ENCODE measurements at places on chromosomes 5 and 9. TPM values are rescaled to one million over a fixed set of nuclear protein-coding genes. Genes with fewer than 3 reads are reported as not detected.

The SPINK4 gene
- total RNA-seq: not detected

The LECT2 gene
- total RNA-seq: not detected

DNA sequence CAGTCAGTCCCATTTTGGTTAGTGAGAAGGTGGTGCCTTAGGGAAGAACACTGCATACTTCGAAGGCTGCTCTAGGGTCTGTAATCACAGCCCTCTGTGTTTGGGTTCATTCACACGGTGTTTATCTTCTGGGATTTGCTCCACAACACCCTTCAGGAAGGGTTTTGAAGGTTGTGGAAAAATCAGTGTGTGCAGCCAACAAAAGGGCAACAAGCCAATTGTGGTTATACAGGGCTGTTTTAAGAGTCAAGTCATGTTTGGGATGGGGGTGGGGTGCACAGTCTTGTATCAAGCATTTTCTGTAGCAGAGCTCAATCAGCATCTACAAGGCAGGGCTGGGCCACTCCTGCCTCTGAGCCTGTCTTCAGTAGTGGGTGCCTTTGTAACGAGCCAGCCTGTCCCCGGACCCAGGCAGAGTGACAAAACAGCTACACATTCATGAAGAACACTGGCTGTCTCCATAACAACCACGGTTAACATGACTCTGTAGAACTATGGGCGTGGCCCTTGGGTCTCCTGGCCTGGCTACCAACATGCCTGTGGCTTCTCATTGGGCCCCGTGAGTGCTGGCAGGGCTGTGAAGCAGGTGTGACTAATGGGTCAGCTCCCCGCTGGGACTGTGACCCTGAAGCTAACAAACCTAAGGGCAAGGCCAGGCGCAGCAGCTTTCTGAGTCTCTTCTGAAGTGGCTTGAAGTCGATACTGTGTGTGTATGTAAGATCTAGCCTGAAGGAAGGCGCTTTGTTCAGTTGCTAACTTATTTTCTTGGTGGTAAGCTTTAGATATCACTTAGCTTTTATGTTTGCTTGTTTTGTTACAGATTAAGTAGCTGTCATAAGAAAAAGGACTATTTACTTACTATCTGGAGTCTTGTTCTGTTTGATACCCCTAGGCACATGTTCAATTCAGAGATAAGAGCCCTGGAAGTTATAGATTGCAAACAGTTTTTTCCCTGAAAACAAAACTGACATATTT lies 27.9 kb upstream of the GOLM1 start:
- peak; percentile 37 for DNase-seq

The DIRAS2 gene
- total RNA-seq: not detected

The WHRN gene
- 0.57 TPM for total RNA-seq

DNA sequence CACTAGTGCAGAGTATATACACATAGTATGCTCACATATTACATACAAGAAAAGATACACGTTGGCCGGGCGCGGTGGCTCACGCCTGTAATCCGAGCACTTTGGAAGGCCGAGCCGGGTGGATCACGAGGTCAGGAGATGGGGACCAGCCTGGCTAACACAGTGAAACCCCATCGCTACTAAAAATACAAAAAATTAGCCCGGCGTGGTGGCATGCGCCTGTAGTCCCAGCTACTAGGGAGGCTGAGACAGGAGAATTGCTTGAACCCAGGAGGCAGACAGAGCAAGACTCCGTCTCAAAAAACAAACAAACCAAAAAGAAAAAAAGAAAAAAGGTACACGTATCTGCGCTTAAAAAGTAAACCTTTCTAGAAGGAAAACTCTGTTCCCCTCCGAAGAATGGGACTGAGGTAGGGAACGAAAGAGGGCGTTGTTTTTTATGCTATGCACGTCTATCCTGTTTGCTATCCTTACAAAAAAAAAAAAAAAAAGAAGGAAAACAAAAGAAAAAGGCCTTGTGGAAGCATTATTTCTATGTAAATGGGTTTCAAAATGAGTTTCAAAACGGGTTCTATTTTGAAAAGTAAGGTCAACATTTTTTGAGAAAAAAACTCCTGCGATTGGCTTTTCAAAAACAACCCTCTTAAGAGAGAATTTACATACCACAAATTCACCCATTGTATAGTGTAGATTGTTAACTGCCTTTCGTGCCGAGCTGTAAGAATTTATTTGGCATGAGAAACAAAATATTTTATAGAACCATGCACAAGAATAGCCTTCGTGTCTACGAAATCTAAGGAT lies 1.2 kb downstream of the AK3 start:
- peak; percentile 36 for DNase-seq

- no peak for DNase-seq
Measured at GRCh38 chr9:89116064-89116804, 62.4 kb downstream of the SHC3 start.

DNA sequence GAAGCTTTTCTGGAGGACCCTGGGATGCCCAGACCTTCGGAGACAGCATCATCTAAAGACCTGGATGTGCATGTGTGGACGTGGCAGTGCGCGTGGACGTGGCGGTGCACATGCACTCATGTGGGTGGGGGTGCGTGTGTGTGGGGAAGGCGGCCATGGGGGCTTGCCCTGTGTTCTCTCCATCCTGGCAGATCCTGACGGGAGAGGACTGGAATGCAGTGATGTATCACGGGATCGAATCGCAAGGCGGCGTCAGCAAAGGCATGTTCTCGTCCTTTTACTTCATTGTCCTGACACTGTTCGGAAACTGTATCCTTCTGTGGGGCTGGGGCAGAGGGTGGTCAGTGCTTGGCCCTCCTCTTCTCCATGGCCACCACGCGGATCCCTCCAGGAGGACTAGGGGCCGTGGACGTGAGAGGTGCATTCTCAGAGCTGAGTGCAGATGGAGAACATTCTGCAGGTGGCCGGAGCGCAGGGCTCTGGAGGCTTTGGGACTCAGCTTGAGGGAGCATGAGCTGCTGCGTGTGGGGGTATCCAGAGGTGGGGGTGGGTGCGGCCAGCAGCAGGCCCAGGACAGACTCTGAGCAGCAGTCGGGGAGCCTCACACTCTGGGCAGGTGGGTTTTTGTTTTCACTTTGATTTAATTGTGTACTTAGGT lies 129.1 kb downstream of the CACNA1B start:
- DNase-seq: peak; percentile 6

The PAPPA gene
- 1.1 TPM for total RNA-seq

The GLRX gene
- total RNA-seq: 106 TPM

DNA sequence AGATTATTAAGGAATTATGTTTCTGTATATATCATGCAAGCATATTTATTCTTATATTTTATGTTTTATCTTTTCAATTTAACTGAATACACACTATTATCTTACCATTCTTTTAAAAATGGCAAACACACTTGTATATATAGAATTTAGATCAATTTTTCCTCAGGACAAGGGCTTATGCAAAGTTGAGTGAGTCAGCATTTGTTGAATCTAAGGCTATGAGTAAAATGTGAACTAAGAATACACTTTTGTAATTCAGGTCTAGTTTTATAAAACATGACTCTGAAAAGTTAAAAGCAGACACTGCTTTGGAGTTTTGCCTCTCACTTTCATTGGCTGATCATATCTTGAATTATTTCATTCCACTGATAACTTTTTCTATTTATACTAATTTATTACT lies 127.8 kb downstream of the FOCAD start:
- DNase-seq: no peak

- DNase-seq: no peak
Measured at GRCh38 chr9:129672702-129673101, 7.3 kb downstream of the PRRX2 start.

GRCh38 chr9:89721176-89721700 lies 116.4 kb downstream of the GADD45G start:
- no peak for DNase-seq

DNA sequence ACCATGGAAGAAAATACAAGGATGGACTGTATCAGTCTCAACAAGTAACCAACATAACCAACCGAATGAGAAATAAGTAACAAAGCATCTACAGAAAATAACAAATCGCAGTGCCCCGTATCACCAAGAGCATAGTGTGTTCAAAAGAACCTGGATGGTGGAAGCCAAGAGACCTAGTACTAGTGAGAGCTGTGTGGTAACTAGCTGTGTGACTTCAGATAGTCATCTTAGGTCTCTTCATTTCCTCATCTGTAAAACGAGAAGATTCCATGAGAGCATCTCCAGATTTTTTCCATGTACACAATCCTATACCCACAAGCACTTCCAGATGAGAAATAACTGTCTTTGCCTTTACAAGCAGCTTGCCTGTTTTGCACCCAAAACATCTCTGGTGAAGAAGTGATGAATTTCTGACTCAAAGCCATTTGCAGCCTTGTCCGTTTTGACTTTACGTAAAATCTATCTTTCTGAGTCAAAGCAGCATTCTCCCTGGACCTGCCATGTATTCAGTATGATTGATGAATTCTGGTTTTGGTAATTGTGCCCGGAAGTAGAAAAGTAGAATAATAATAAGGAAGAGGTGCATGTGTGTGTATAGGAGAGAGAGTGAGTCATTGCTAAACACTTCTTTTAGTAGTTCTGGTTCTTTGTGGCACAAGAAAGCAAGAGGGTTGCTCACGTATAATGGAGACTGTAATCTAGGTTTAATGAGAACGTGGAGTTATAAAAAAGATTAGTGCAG lies 41.0 kb downstream of the AOPEP start:
- DNase-seq: no peak

GRCh38 chr5:149283626-149284480 lies 12.2 kb downstream of the AFAP1L1 start:
- DNase-seq: no peak

- DNase-seq: no peak
Measured at GRCh38 chr9:121750259-121750714, 98.9 kb downstream of the DAB2IP start.

The CTSV gene
- 0.27 TPM for total RNA-seq

GRCh38 chr5:82176115-82176814 lies 101.9 kb downstream of the RPS23 start:
- no peak for DNase-seq

The SCGB3A2 gene
- total RNA-seq: not detected

DNA sequence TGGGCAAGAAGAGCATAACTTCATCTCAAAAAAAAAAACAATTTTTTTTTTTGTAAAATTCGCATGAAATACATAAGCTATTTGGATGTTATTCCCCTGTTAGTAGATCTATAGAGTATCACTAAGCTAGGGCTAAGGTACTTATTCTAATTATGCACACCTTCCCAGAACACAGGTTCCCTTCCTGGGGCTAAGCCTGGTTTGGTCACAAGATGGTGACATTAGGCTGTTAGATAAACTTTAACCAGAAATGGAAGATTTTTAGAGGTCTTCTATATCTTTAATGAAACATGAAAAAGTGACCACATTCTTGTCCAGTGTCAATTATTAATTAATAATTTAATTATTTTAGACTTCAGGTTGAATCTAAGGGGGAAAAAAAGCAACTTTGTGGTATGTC lies 433.5 kb downstream of the CDH18 start:
- no peak for DNase-seq

- no peak for DNase-seq
Measured at GRCh38 chr5:57366744-57367143, 115.9 kb downstream of the ACTBL2 start.

The UBE2D2 gene
- total RNA-seq: 118 TPM

DNA sequence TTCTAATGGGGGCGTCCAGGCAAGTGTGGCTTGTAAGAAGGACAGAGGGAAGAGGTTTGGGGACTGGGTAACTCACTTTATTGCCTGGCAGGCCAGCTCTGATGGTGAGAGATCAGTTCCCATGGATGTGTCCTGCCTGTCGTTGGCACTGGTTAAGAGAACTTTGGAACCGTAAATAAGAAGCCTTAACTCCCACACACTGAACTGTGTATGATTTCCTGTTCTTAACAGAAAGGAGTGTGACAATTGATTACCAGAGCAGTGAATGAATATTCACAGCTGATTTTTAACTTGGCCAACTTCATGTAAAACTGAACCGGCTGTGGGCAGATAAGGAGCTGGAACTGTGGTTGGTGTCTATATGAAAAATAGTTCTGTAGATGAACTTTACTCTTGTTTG lies 63.2 kb downstream of the MEGF10 start:
- DNase-seq: no peak

- peak; percentile 87 for DNase-seq
Measured at GRCh38 chr9:89549031-89549644, 51.2 kb upstream of the SEMA4D start.

- no peak for DNase-seq
Measured at GRCh38 chr9:126053913-126054312, 272.7 kb upstream of the MVB12B start.

The CCNJL gene
- 9.1 TPM for total RNA-seq

- no peak for DNase-seq
Measured at GRCh38 chr5:148561801-148562311, 92.5 kb downstream of the HTR4 start.

The NDUFS6 gene
- 128 TPM for total RNA-seq

DNA sequence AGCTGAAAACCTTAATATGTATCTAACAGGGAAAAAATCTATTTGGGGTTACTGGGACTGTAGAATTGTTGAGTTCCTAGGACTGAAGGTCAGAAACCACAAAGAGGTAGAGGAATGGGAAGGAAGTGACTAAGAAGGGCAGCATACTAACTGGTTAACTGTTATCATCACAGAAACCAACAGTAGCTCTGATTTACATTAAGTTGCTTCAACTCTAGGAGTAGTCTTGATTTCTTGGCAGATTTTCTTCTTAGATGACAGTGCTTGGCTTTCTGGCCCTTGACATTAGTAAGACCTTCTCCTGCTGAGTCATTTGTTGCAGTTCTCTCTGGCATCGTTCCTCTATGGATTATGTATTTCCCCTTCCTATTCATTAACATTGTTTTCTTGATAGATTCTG lies 116.1 kb upstream of the RASA1 start:
- DNase-seq: no peak

- DNase-seq: peak; percentile 82
Measured at GRCh38 chr9:34992376-34992951, 2.9 kb downstream of the DNAJB5 start.

GRCh38 chr5:17182494-17182893 lies 34.9 kb upstream of the BASP1 start:
- DNase-seq: no peak

- no peak for DNase-seq
Measured at GRCh38 chr9:122444041-122444733, 33.5 kb downstream of the OR1J1 start.

The GSN gene
- 717 TPM for total RNA-seq

DNA sequence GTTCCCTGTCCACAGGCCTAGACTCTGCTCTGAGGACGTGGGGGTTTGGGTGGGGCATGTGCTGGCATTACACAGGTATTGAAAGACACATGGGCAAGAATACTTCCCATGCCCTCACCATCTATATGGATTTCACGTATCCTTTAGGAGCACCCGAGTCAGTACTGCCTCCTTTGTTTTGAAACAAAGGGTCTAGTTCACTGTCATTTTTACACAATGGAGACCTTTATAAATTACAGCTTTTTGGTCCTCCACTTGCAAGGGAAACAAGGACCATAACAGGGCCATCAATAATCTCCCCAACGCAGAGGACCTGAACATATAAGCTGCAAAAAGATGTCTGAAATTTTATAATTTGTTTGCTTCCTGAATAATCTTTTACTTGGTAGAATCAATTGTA lies 24.9 kb upstream of the CRHBP start:
- DNase-seq: no peak

- DNase-seq: no peak
Measured at GRCh38 chr5:147617191-147617606, 107.3 kb upstream of the DPYSL3 start.

- DNase-seq: no peak
Measured at GRCh38 chr5:38104497-38105230, 153.7 kb upstream of the EGFLAM start.

GRCh38 chr5:11981986-11982385 lies 77.7 kb upstream of the CTNND2 start:
- DNase-seq: no peak

The CSNK1G3 gene
- 21.2 TPM for total RNA-seq

Data from left ventricle myocardium superior (tissue), 1 donor.